ENCODE measurements at places on chromosomes 2 and 18.

GRCh38 chr2:216659276-216659675 lies 26.1 kb downstream of the IGFBP2 start:
- DNase-seq, result no peak

- DNase-seq, result no peak
Measured at GRCh38 chr18:9753846-9754245, 45.7 kb downstream of the RAB31 start.

GRCh38 chr2:96325041-96325883 lies at the start of gene ITPRIPL1:
Gene ITPRIPL1 (plus strand): TSS chr2:96325317. CDS start chr2:96325840, 523 bp downstream.
- DNase-seq, result no peak

DNA sequence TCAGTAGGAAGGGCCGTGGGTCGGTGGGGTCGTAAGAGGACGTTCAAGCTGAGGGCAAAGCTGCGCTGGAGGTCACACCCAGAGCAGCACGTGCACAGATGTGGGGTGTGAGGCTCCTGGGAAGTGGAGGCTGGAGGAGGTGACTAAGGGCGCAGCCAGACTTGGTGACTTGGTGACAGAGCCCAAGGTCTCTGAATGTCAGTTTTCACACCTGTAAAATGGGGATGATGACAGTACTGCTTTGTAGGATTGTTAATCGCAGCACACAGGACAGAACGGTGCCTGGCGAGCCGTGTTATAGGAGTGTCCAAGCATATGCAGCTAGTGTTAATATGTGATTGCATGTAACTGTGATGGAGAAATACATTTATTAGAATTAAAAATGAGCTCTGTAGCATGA lies 40.8 kb downstream of the NTSR2 start:
- no peak for DNase-seq

All from astrocyte of the cerebellum (primary cell).